Osteoblast (primary cell): ENCODE measurements at places on chromosomes 12 and 14. TPM values are rescaled to one million over a fixed set of nuclear protein-coding genes. Genes with fewer than 3 reads are reported as not detected.

RHNO1 gene
- total RNA-seq: 27.1 and 28.6 TPM in 2 replicates

HOXC5 gene
- 1.8 and 2.1 TPM in 2 replicates for total RNA-seq

DIO3 gene
- not detected in 2 replicates for total RNA-seq

SLC4A8 gene
- 1.2 and 2.9 TPM in 2 replicates for total RNA-seq

CPNE6 gene
- total RNA-seq: not detected in 2 replicates

OVCH1 gene
- total RNA-seq: under 0.01 and 0.29 TPM in 2 replicates

TMEM119 gene
- 359 and 362 TPM in 2 replicates for total RNA-seq

DEPDC4 gene
- 0.36 and 1.5 TPM in 2 replicates for total RNA-seq

HNF1A gene
- not detected in 2 replicates for total RNA-seq

ACRBP gene
- under 0.01 and 0.36 TPM in 2 replicates for total RNA-seq

MMP19 gene
- 13.0 and 14.7 TPM in 2 replicates for total RNA-seq

CYP46A1 gene
- total RNA-seq: 0.36 and 0.59 TPM in 2 replicates

ACTR6 gene
- total RNA-seq: 13.6 and 19.2 TPM in 2 replicates

OR4N5 gene
- not detected in 2 replicates for total RNA-seq

FAR2 gene
- total RNA-seq: 7.7 and 10.5 TPM in 2 replicates

CFAP251 gene
- 4.3 and 7.4 TPM in 2 replicates for total RNA-seq

KRT85 gene
- not detected in 2 replicates for total RNA-seq

GNG2 gene
- total RNA-seq: 7.4 and 9.8 TPM in 2 replicates

IFNG-AS1 gene
- total RNA-seq: under 0.01 and 0.29 TPM in 2 replicates
